Epithelial cell of proximal tubule (primary cell): ENCODE measurements at places on chromosomes 2 and 18. TPM values are rescaled to one million over a fixed set of nuclear protein-coding genes. Genes with fewer than 3 reads are reported as not detected.

DNA sequence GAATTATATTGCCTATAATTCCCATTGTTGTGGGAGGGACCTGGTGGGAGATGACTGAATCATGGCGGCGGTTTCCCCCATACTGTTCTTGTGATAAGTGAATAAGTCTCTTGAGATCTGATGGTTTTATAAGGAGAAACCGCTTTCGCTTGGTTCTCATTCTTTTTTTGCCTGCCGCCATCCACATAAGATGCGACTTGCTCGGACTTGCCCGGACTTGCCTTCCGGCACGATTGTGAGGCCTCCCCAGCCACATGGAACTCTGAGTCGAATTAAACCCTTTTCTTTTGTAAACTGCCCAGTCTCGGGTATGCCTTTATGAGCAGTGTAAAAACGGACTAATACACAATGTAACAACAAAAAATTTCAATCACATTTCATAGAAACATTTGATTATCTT, 115.8 kb downstream of the C2orf74 start:
- DNase-seq = no peak

DNA sequence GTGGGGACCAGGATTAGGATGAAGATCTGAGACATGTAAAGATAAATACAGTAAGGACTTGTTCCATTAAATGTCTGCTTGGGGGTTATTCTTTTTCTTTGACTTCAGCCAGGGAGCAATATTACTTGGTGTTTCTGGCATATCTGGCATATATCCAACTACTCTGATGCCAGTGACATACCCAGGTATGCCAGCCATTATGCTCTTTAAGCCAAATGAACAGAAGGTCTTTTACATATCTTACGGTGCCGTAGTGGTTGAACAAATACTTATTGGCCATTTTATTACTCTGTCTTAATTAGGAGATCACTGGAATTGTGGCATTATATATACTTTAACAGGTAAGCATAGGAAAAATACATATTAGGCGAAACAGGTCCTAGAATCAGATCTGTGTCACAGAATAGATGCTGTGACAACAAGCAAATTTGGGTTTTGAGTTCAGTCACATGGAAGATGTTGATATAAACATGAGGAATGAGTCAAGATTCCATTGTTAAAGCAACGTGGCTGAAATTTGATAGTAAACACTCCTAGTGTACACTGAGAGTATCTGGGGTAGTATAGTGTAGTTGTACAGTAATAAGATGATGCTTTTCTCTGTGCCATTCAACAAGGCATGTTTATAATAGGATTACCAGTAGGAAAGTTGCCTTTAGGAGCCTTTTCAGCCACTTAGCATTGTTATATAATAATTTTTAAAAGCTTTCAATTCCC, 62.6 kb downstream of the KCTD18 start:
- DNase-seq = no peak

The CAMKMT gene
- 2.4 and 5.4 TPM in 2 replicates for total RNA-seq

DNA sequence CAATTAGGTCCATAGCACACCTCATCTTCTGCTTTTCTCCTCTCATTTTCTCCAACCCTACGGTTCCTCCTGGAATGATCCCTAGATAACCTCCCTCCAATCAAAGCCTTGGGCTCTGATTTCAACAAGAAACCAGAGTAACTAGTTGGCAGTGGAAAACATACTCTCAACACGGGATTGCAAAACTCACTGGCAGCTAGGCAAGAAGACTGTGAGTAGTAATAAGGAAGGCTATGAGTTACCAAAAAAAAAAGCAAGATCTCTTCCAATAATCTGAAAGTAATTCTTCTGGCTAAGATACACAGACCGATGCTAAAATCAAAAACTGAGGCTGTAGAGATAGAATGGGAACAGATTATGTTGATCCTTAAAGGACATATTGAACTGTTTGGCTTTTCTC, 28.4 kb upstream of the CCDC102B start:
- no peak for DNase-seq

GRCh38 chr18:11163665-11164064, 14.3 kb upstream of the PIEZO2 start:
- DNase-seq = no peak

- no peak for DNase-seq
Measured at GRCh38 chr2:116467243-116467642, 1347.2 kb upstream of the DDX18 start.

- DNase-seq = no peak
Measured at GRCh38 chr2:147450661-147451510, 393.9 kb upstream of the ACVR2A start.
